ENCODE measurements at places on chromosomes 2 and 18.

GRCh38 chr2:173090973-173091660 lies 15.5 kb downstream of the MAP3K20 start:
- DNase-seq = no peak

DNA sequence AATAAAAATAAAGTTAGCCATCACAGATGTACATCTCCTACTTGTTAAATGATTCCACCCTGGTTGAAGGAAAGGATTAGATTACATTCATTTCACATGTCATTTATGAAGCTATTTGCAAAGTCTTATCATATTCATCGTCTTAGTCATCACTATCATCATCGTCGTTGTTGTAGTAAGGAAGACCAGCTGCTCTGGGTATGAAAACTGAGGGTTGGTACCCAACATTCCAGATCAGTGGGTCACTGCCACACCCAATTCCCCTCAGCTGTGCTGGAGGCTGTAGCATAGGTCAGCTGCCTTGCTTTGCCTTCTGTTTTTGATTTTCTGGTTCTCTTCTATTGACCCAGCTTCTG lies 20.9 kb upstream of the CCBE1 start:
- DNase-seq = no peak

DNA sequence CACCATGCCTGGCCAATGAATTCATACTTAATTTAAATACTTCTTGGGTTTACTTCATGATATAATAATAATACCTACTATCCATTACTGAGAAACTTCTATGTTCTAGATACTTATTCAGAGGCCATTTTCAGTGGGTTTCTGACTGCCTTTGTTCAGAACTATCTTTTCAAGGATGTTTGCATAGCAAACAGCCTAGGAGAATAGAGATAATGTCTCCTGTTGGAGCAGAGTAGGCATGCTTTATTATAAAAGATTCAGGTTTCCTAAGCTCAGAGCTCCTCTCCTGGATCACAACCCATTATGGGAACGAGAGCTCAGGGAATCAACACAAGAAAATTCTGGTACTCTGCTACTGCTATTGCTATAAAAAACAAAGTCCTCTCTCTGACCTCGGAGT lies 11.1 kb downstream of the FASTKD1 start:
- no peak for DNase-seq

GRCh38 chr18:53686965-53687364 lies 537.5 kb downstream of the MBD2 start:
- no peak for DNase-seq

DNA sequence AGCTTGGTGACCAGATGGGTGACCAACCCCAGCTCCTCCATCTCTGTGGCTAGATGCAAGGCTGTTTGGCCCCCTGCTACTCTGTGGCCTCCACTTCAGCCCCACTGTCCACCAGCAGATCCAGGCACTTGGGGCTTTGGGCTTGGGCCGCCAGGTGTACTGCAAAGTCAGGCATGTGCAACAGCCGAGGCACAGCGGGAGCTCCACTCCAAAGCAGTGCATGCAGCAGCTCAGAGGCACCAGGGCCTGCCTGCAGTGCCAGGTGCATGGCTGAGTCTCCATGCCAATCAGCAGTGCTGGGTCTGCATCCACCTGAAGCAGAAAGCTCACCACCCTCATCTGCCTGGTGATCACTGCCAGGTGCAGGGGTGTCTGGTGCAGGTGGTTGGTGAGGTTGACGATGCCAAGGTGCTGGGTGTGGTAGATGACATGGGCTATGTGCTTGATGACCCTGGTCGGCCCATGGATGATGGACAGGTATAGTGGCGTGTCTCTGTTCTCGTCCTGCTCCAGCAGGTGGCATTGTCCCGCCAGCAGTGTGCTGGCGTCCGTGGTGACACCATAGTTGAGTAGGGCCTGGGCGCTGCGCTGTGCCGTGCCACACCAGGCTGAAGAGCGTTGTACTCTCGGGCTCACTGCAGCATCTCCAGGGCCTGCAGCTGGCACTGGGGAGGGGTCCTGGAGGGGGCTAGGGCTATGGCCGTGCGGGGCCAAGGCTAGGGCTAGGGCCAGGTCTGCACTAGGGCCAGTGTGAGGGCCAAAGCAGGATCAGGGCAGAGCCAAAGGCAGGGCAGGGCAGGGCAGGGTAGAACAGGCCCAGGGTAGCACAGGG lies 1.0 kb upstream of the ANKRD62 start:
- DNase-seq = no peak

DNA sequence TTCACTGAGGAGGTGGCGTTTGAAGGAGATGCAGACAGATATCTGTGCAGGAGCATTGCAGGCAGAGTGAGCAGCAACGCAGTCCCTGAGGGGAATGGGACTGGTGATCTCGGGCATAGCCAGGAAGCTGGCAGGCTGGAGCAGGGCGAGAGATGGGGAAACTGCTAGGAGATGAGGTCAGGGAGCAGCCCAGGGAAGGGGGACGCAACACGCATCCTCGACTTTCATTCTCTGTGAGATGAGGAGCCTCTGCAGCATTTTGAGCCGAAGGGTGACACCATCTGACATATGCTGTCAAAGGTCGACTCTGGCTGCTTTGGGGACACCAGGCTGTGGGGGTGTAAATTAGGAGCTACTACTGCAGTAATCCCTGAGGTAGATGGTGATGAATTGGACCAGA lies 4.3 kb upstream of the CHRNA1 start:
- DNase-seq = no peak

- DNase-seq = no peak
These were observed 76.3 kb downstream of the R3HDM1 start for GRCh38 chr2:135607561-135607960.

DNA sequence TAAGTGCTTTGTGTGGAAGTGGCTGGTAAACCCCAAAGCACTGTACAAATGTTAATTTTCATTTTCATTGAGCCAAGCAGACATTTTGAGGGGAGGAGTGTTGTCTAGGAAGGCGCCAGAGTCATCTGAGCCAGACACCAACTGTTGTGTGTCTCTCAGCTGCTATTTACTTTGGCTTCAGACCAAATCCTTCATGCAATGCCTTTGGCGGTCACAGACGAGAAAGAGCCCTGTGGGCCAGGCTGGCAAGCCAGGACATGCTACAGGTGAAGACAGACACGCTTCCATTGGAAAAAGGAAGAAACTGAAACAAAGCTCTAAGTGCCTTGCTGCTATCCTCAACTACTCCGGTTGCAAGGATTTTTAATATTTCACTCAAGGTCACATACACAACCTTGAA lies 115.4 kb upstream of the CDC42EP3 start:
- DNase-seq = no peak

DNA sequence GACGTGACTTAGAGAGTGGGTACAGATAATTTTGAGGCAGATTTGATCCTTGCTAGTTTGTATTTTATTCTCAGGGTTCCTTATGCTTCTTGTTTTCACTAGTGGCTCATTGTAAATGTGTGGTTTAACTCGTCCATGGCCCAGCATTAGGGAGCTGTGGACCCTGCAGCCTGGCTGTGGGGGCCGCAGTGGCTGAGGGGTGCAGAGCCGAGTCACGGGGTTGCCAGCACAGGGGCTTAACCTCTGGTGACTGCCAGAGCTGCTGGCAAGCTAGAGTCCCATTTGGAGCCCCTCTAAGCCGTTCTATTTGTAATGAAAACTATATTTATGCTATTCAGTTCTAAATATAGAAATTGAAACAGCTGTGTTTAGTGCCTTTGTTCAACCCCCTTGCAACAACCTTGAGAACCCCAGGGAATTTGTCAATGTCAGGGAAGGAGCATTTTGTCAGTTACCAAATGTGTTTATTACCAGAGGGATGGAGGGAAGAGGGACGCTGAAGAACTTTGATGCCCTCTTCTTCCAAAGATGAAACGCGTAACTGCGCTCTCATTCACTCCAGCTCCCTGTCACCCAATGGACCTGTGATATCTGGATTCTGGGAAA lies 269.9 kb downstream of the MYT1L start:
- DNase-seq = no peak

All from stimulated activated CD8-positive, alpha-beta memory T cell treated with anti-CD3 and anti-CD28 coated beads, Interleukin-15, amount 100 ng/mL, for 24 hours (primary cell).